ENCODE measurements at places on chromosomes 13 and 19.

GRCh38 chr13:60398907-60399589 lies 2.0 kb downstream of the TDRD3 start:
- DNase-seq = no peak

DNA sequence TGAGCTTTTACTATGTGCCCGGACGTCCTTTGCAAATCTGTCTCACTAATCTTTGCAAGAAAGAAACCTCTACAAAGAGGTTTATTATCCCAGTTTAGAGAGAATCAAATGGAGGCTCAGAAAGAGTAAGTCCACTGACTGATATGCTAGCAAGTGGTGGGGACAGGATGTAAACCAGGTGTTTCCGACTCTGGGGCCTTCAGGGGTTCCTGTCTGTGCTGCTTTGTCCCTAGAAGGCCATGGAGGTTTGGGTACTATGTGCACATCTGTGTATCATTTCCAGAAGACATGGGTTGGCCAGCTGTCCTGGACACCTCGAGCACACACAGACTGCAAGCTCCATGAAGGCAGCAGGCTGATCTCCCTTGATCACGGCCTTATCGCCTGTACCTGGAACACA lies 1.2 kb upstream of the KPTN start:
- DNase-seq = no peak

DNA sequence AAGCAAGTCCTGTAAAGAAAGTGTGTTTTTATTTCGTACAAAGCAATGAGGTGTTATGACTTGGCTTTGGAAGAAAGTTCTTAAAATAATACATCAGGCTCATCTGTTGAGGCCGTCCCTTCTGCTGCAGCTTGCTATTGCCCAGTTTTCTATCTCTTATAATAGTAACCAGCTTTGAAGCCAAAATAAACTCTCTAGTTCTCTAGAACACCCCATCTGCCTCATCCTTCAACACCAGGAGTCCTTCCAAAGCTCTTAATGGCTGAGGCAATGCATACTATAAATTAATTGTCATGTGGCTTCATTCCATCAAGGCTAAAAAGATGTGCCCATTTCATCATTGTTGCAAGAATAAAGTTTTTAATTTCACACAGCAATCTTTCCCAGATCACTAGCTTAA lies 49.4 kb upstream of the IPO5 start:
- no peak for DNase-seq

DNA sequence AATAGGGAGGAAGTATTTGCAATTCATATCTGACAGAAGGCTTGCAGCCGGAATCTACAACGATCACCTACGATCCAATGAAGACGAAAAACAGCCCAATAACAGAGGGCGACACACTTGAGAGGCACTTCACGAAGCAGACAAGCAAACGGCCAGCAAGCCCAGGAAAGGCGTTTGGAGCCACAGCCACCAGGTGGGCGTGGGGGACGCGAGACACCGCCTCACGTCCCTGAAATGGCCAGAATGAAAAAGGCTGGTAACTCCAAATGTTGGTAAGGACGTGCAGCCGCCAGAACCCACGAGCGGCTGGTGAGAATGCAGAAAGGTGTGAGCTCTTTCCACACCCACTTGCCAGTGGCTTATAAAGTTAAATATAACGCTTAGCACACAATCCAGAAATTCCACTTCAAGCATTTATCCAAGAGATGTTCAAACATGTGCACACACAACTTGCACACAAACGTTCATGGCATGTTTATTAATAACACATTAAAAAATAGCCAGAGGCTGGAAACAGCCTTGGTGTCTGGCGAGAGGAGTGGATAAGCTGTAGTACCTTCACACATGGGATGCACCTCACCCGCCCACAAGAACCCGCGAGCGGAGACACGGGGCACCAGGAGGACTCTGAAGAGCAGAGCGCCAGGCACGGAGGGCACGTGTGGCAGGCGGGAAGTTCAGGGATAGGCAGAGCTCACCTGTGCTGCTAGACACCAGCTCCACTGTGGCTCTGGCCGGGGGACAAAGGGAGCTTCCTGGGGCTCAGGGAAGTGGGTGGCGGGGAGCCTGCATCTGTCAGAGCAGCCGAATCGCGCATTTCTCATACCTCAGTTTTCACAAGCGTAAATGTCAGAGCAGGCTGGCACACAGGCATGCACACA lies 89.3 kb downstream of the SPACA7 start:
- DNase-seq = no peak

GRCh38 chr19:12766051-12766521 lies 9.3 kb downstream of the HOOK2 start:
- peak; percentile 86 for DNase-seq

DNA sequence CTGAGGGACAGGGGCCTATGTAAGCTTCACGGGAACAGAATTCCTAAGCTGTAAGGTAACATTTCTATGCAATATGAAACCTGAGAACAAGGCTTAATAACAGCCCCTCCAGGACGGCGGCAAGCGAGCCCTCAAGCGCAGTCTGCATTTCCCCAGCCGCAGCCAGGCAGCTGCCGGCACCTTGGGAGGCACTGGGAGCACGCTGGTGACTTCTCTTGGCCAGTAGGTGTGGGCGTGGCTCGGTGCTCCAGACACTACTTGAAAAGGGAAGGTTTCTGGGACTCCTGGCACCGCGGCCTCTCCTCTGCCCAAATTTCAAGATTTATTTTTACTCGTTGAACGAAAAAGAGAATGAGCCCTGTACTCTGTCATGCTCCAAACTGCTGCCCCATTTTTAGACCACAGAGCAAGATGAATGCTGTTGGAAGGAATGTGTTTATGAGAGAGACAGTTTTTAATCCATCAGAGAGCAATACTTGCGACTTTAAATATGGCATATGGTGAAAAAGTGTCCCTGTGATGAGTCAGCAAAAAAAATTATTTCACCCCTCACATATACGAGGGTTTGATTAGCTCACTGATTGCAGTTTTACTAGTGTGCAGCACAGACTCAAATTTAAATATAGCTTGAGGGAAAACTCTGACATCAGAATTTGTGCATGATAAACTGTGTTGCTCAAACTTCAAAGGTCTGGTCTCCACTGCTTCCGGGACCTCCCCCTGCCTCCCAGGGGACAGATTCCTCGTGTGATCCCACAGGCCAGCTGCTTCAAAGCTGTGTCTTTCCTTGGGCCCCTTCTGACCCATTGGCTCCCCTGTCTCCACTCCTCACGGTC lies 81.2 kb downstream of the COL4A2 start:
- peak; percentile 29 for DNase-seq

DNA sequence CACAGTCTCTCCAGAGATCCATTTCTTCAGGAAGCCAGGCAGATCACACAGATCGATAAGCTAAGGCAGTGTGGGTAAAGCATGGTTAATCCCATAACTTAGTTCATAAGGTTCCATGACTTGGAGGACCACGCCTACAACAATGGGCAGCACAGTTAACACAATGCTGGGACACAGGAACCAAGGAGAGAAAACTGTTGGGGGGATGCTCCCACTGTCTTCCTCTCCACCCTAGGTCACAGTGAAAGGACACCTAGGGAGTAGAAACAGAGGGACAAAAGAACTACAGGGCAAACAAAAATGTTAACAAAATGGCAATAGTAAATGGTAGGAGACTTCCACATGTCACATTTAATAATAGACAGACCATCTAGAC lies 20.8 kb upstream of the ZNF181 start:
- DNase-seq = no peak

GRCh38 chr13:42715909-42716308 lies 65.5 kb upstream of the FAM216B start:
- DNase-seq = no peak

- peak; percentile 13 for DNase-seq
These were observed 32.3 kb upstream of the FGF9 start for GRCh38 chr13:21638319-21639282.

DNA sequence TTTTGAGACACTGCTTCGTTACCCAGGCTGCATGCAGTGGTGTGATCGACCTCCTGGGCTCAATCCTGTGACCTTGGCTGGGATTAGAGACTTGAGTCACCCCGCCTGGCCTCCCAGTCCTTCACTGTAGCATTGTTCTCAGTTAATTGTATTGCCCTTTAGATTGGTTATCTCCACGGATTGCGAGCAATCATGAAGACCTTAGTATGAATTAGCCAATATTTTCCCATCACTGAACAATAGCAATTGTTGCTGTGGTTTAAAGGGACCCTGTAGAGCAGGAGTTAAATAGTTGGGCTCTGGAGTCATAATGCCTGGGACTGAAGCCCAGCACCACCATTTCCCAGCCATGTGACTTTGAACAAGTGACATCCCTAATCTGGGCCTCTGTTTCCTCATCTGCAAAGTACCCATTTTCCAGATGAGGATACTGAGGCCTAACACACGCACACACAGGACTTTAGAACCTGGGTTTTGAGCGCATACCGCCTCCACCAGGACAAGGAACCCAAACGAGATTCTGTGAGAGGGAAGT lies 8.4 kb downstream of the PPP1R14A start:
- no peak for DNase-seq

- no peak for DNase-seq
These were observed 1.5 kb downstream of the SCAF1 start for GRCh38 chr19:49643466-49643865.

DNA sequence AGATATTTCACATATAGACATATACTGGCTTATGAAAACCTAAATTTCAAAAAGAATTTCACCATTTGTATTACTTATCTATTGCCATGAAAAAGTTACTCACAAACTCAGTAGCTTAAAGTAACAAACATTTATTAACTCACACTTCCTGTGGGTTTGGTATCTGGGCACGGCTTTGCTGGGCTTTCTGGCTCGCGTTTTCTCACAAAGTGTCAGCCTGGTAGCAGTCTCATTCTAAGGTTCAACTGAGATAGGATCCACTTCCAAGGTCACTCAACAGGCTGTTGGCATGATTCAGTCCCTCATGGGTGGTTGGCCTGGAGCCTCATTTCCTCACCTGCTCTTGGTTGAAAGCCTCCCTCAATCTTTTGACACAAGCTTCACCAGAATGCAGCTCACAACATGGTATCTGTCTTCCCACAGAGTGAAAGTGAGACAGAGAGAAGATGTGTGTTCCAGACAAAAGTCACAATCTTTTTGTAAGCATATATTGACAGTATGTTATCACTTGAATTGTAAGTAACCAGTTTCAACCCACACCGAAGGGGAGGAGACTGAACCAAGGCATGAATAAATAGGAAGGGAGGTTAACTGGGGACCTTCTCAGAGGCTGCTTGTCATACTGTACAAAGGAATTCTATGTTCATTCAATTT lies 1065.8 kb upstream of the SPRY2 start:
- no peak for DNase-seq

- no peak for DNase-seq
These were observed 2.9 kb downstream of the LIPE start for GRCh38 chr19:42424345-42424707.
